DMS 273 treated with DMSO at 0.1 percent for 48 hours (cell line): ENCODE measurements at places on chromosomes 3 and 15.
A peak's percentile ranks its signal among the peaks of the same experiment; 100 is the strongest.

GRCh38 chr15:47337106-47337505, 380.2 kb upstream of the SEMA6D start:
- DNase-seq, result no peak

- DNase-seq, result no peak
These were observed 69.9 kb downstream of the NSUN3 start for GRCh38 chr3:94132777-94133176.

GRCh38 chr15:101162701-101163483, 89.0 kb downstream of the CHSY1 start:
- DNase-seq, result peak; percentile 70

GRCh38 chr15:26983822-26984221, 12.8 kb downstream of the GABRG3 start:
- DNase-seq, result no peak

GRCh38 chr3:42672515-42672914, 12.8 kb upstream of the KLHL40 start:
- DNase-seq, result no peak

DNA sequence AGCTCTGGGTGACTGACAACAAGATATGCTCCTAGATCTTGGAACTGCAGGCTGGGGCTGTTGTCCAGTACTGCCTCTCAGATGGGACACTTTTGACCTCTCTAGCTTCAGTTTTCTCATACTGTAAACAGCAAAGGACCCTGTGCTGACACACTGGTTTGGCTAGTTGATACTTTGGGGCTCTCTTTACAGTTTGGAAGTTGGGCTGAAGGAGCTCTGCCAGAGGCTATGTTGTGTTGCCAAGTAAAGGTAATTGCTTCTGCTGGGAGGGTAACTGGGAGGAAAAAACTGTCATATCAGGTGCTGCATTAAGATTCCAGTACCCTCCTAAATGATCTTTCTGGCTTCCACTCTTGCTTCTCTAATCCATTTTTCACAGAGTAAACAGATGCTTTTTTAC, 54.0 kb downstream of the ISL2 start:
- no peak for DNase-seq
